Activated CD8-positive, alpha-beta T cell treated with anti-CD3 and anti-CD28 coated beads for 36 hours (primary cell): ENCODE measurements at places on chromosomes 3 and 15. TPM values are rescaled to one million over a fixed set of nuclear protein-coding genes. Genes with fewer than 3 reads are reported as not detected.

- no peaks in the 10 kb centered on the region for H3K4me1 ChIP-seq
- H3K27me3 ChIP-seq: no peaks in the 10 kb centered on the region
- H3K4me3 ChIP-seq: no peak overlapping the region
- no peak overlapping the region for H3K27ac ChIP-seq
- no peaks in the 10 kb centered on the region for H3K36me3 ChIP-seq
These were observed 206.8 kb downstream of the MAGI1 start for GRCh38 chr3:65831733-65832425.

GRCh38 chr15:52464040-52464439 is 64.6 kb downstream of the MYO5A start:
- H3K27ac ChIP-seq: peak overlapping the region; percentile 80
- H3K36me3 ChIP-seq: peaks cover 12% of the 10 kb centered on the region
- H3K27me3 ChIP-seq: no peaks in the 10 kb centered on the region
- DNase-seq: no peak

The ANKRD63 gene
- not detected for total RNA-seq

GRCh38 chr3:195185583-195185982 is 85.4 kb downstream of the XXYLT1 start:
- peak overlapping the region; percentile 66 for H3K27ac ChIP-seq
- no peak overlapping the region for H3K4me3 ChIP-seq
- peaks cover 56% of the 10 kb centered on the region for H3K4me1 ChIP-seq
- DNase-seq: no peak
- H3K27me3 ChIP-seq: no peaks in the 10 kb centered on the region
- peaks cover 7% of the 10 kb centered on the region for H3K36me3 ChIP-seq

The CDC25A gene
- total RNA-seq: 38.4 TPM

- H3K4me3 ChIP-seq: no peak overlapping the region
- peaks cover 3% of the 10 kb centered on the region for H3K4me1 ChIP-seq
These were observed 9.4 kb downstream of the TP53BP1 start for GRCh38 chr15:43483297-43484128.

DNA sequence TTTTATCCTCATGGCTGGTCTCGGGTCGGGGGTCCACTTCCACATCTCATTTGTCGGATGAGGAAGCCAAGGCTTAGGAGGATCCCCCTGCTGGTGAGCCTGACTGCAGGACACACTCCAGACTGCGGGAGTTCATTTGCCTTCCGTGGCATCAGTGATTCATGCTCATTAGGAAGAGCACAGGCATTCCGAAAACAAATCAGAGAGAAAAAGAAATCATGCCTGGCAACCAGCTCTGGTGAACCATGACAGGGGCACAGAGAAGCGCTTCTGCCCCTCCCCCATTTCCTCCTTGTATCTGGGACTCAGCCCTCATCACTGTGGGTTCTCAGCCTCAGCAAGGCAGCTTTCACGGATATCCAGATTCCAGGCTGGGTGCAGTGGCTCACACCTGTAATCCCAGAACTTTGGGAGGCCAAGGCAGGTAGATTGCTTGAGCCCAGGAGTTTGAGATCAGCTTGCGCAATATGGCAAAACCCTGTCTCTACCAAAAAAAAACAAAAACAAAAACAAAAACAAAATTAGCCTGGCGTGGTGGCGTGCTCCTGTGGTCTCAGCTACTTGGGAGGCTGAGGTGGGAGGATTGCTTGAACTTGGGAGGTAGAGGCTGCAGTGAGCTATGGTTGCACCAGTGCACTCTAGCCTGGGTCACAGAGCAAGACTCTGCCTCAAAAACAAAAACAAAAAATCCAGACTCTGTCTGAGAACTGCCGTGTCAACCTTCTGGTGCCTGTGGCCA is 28.4 kb downstream of the IRAK2 start:
- DNase-seq: peak; percentile 83
- peak overlapping the region; percentile 55 for H3K4me3 ChIP-seq
- no peaks in the 10 kb centered on the region for H3K27me3 ChIP-seq

The PDIA5 gene
- 17.9 TPM for total RNA-seq

The GOLGA8G gene
- total RNA-seq: not detected

- H3K36me3 ChIP-seq: no peaks in the 10 kb centered on the region
- no peaks in the 10 kb centered on the region for H3K4me1 ChIP-seq
- H3K4me3 ChIP-seq: no peak overlapping the region
- no peaks in the 10 kb centered on the region for H3K27me3 ChIP-seq
- DNase-seq: no peak
These were observed 20.9 kb upstream of the RBP1 start for GRCh38 chr3:139560411-139560810.

GRCh38 chr15:83991163-83991562 is 244.4 kb upstream of the GOLGA6L4 start:
- H3K36me3 ChIP-seq: no peaks in the 10 kb centered on the region
- no peak for DNase-seq
- no peak overlapping the region for H3K4me3 ChIP-seq
- H3K27me3 ChIP-seq: peaks cover 1% of the 10 kb centered on the region
- no peaks in the 10 kb centered on the region for H3K4me1 ChIP-seq
- no peak overlapping the region for H3K27ac ChIP-seq

The CATSPER2 gene
- total RNA-seq: 9.0 TPM

DNA sequence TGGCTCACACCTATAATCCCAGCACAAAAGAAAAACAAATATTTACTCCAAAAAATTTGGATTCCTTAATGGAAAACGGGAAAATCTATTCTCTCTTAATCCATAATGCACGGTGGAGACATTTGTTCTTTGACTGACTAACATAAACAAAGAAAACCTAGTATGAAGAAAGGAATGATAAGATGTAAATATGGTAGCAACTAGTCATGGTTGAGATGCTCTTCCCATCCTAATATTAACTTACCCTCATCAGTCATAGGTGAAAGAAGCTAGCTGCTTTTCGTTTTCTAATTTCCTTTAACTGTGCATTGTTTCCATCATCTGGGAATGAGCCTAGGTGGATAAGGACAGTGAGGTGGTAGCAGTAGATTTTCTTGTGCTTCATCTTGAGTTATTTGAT is 22.0 kb downstream of the MAP4 start:
- no peaks in the 10 kb centered on the region for H3K27me3 ChIP-seq
- no peak overlapping the region for H3K27ac ChIP-seq
- H3K4me1 ChIP-seq: peaks cover 9% of the 10 kb centered on the region
- H3K36me3 ChIP-seq: peaks cover 5% of the 10 kb centered on the region

DNA sequence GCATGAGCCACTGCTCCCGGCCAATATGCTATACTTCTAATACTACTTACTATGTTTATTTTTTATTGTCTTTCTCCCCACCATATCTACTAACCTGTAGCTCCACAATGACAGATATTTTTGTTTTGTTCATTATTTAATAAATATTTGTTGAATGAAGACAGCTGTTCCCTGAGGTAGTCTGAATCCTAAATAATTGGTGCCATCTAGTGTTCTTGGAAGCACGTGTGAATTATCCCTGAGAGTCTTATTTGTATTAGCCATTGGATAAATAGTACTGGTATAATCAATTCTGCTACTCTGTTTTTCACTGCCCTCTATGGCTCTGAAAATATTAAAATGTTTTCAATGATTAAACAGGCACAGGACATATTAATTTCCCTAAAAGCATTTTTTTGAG is 5.6 kb upstream of the APPL1 start:
- no peaks in the 10 kb centered on the region for H3K27me3 ChIP-seq
- DNase-seq: no peak
- peaks cover 3% of the 10 kb centered on the region for H3K4me1 ChIP-seq
- H3K27ac ChIP-seq: no peak overlapping the region
- H3K4me3 ChIP-seq: no peak overlapping the region

DNA sequence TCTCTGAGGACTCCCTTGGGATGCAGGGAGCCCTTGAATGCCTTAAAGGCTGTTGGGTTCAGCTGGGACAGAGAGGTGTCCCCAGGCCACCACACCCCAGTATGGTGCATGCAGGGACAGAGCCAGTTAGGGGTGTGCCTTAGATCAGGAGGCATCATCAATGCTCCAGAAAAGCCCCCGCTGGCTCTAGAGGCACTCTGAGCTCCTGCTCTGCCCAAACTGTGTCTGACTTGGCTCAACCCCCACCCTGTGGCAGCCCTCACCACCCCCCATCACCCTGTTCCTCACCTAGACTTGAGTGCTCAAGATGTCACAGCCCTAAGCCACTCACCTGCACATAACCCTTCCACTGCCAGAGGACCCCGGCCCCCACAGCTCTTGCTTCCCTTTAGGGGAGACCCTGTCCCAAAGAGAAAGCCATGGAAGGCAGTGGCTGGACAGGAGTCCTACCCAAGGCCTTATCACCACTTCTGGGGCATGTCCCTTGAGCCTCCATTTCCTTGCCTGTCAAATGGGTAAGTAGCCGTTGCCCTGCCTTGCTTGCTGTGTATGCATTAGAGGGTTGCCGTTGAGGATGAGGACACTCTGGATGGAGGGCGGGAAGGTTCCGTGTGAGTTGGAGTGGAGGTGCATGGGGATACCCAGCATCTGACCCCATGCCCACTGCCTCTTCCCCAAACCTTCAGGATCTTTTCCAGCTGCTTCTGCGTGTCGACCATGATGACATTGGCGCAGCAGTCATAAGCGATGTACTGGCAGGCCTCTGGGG is 41.4 kb downstream of the ACSBG1 start:
- no peaks in the 10 kb centered on the region for H3K36me3 ChIP-seq
- H3K4me1 ChIP-seq: no peaks in the 10 kb centered on the region
- H3K27me3 ChIP-seq: no peaks in the 10 kb centered on the region
- DNase-seq: no peak

DNA sequence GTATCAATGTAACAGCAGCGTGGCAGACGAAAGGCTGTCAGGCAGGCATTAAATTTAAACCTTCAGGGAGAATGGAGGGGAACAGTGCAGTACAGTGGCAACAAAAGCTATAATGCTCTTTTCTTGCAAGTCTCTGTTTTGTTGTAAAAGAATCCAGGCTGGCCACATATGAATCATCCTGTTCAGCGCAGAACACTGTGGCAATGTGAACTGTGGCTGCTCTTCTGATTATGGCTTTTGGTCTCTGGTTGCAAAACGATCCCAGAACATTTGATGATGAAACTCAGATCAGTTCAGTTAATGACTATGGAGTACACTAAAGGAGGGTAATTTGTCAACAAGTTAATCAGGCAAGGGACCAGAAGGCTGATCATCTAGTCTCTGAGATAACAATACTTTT is 219.7 kb upstream of the SGO1 start:
- no peaks in the 10 kb centered on the region for H3K36me3 ChIP-seq
- no peaks in the 10 kb centered on the region for H3K4me1 ChIP-seq
- DNase-seq: no peak
- no peak overlapping the region for H3K4me3 ChIP-seq
- H3K27ac ChIP-seq: no peak overlapping the region

DNA sequence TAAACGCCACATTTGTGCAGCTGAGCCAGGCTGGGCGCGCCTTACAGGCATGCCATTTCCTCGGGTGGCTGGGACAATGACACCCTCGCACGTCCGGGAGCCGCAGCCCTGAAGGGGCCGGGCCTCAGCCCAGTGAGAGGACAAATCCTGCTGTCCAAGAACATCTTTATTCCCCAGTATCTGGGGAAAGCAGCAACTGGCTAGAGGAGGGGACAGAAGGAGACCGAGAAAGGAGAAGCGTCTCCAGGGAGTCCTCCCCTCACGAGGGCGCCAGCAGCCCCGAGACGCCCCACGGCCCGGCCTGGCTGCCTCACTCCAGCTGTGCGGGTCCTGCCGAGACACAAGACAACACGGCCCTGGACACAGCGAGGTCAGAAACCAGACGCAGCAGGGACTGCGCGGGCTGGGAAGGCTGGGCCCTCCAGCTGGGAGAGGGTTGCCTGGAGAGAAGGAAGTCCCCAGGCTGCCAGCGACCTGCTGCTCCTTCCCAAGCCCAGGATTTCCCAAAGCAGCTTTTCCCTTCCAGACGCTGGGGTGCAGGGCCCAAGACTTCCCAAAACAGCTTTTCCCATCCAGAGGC is 130.2 kb downstream of the CHSY1 start:
- peak overlapping the region; percentile 56 for H3K27ac ChIP-seq
- DNase-seq: peak; percentile 40
- no peaks in the 10 kb centered on the region for H3K36me3 ChIP-seq

DNA sequence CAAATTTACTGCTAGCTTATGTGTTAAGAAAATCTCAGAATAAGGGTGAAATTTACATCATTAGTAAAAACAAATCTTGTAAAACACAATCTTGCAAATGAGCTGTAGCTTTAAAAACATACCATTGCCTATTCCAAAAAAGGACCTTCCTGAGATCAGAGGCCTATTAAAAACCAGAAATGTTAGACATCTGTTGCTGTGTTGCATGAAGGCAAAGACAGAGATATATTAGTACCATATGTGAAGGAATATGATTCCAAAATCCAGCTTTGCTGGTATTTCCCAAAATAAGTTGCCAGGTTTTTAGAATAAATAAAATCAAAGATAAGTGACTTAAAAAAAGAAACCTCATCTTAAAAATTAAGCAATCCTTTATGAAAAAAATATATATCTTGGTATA is 504.1 kb upstream of the CDIN1 start:
- H3K4me3 ChIP-seq: no peak overlapping the region
- H3K27ac ChIP-seq: no peak overlapping the region
- DNase-seq: no peak
- no peaks in the 10 kb centered on the region for H3K36me3 ChIP-seq
- H3K27me3 ChIP-seq: no peaks in the 10 kb centered on the region

The CPN2 gene
- total RNA-seq: not detected

- H3K36me3 ChIP-seq: no peaks in the 10 kb centered on the region
- no peaks in the 10 kb centered on the region for H3K4me1 ChIP-seq
- peaks cover 5% of the 10 kb centered on the region for H3K27me3 ChIP-seq
- no peak overlapping the region for H3K4me3 ChIP-seq
- no peak for DNase-seq
These were observed 6.1 kb downstream of the OR5H15 start for GRCh38 chr3:98172621-98173020.

DNA sequence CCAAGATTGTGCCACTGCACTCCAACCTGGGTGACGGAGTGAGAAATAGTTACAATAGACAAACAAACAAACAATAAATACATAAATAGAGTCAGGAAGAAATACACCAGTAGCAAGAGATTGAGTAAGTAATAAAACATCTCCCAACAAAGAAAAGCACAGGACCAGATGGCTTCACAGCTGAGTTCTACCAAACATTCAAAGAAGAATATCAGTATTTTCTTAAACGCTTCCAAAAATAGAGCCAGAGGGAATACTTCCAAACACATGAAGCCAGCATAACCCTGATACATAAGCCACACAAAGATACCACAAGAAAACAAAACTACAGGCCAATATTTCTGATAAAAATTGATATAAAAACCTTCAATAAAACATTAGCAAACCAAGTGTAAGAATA is 30.7 kb upstream of the IGSF10 start:
- no peak overlapping the region for H3K27ac ChIP-seq
- H3K4me3 ChIP-seq: no peak overlapping the region
- H3K36me3 ChIP-seq: no peaks in the 10 kb centered on the region
- no peaks in the 10 kb centered on the region for H3K4me1 ChIP-seq
- H3K27me3 ChIP-seq: peaks cover under 1% of the 10 kb centered on the region

- H3K27ac ChIP-seq: no peak overlapping the region
- H3K4me3 ChIP-seq: no peak overlapping the region
- no peaks in the 10 kb centered on the region for H3K4me1 ChIP-seq
- peaks cover 2% of the 10 kb centered on the region for H3K27me3 ChIP-seq
- no peak for DNase-seq
These were observed 34.4 kb downstream of the SPSB4 start for GRCh38 chr3:141085343-141086070.

The SPSB4 gene
- total RNA-seq: not detected

The NR1I2 gene
- 1.0 TPM for total RNA-seq

The FBN1 gene
- 0.38 TPM for total RNA-seq
